ENCODE measurements at places on chromosomes 1 and 21. TPM values are rescaled to one million over a fixed set of nuclear protein-coding genes. Genes with fewer than 3 reads are reported as not detected.

Gene TSACC
- polyA plus RNA-seq: 0.82 TPM

Gene FUCA1
- 37.4 TPM for polyA plus RNA-seq

Gene CA6
- polyA plus RNA-seq: 0.14 TPM

Gene LRRC53
- polyA plus RNA-seq: not detected

Gene UMODL1
- 0.17 TPM for polyA plus RNA-seq

Gene FCGR3B
- polyA plus RNA-seq: 0.64 TPM

Gene TFAP2E
- 1.0 TPM for polyA plus RNA-seq

Gene GBP7
- 0.19 TPM for polyA plus RNA-seq

Gene SV2A
- polyA plus RNA-seq: 7.7 TPM

Gene CHD5
- polyA plus RNA-seq: 0.22 TPM

Gene CSF3R
- polyA plus RNA-seq: 5.8 TPM

Gene GCSAML
- polyA plus RNA-seq: 0.44 TPM

Gene AMY1C
- not detected for polyA plus RNA-seq

Gene OR2T33
- not detected for polyA plus RNA-seq

Gene BRINP2
- polyA plus RNA-seq: 0.22 TPM

Gene NEXN
- 13.6 TPM for polyA plus RNA-seq

Gene C1orf94
- not detected for polyA plus RNA-seq

Gene IRF6
- polyA plus RNA-seq: 24.6 TPM

DNA sequence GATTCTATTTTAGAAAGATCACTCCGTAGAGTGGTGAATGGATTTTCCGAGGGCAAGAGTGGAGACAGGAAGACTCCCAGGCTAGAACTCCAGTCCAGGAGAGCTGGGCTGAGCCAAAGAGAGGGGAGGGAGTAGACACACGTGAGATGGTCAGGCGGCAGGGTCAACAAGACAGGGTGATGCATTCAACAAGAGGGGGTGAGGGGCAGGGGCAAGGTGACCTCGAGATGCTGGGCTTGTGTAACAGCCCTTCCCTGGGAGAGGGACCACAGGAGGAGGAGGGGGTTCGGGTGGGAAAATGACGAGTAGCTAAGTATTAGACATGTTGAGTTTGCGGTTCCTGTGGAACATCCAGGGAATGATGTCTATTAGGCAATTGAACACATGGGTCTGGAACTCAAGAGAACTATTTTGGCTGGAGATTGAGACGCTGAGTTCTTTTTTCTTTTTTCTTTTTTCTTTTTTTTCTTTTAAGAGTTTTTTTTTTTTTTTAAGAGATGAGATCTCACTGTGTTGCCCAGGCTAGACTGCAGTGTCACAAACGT is 13.3 kb downstream of the RSPO1 start:
- DNase-seq: no peak

DNA sequence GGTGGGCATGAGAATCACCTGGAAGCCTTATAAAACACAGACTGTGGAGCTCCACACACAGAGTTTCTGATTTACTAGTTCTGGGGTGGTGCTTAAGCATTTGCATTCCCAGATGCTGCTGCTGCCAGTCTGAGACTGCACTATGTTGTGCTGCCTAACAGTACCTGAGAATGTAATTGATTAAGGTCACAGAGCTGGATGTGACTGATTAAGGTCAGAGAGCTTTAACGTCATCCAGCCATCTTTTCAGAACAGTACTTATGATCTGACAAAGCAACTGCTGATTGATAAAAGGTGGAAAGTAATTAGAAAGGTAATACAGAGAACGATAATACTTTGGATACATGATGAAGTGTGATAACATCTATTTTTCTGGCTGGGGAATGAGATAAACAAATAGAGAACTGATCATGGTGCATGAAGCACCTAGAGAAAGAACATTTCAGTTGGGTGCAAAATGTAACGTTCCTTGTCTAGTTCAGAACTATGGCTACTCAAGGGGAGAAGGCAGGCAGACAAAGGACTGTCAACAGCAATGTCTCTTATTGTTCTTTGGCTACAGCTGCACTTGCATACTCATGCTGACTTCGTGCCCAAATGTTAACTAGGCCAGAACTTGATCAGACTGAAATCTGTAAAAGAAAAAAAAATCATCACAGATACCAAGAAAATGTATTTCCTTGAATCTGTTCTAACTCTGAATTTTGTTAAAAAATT is 3.7 kb upstream of the UCK2 start:
- DNase-seq: no peak

DNA sequence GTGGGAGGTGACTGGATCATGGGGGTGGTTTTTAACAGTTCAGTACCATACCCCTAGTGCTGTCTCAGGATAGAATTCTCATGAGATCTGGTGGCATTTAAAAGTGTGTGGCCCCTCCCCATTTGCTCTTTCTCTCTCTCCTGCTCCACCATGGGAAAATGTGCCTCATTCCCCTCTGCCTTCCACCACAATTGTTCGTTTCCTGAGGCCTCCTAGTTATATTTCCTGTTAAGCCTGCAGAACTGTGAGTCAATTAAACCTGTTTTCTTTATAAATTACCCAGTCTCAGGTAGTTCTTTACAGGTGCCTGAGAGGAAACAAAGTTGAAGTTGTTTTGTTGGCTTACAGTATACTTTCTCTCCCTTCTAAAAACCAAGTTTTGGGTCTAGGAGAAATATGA is 23.1 kb upstream of the SLC22A15 start:
- no peak for DNase-seq

DNA sequence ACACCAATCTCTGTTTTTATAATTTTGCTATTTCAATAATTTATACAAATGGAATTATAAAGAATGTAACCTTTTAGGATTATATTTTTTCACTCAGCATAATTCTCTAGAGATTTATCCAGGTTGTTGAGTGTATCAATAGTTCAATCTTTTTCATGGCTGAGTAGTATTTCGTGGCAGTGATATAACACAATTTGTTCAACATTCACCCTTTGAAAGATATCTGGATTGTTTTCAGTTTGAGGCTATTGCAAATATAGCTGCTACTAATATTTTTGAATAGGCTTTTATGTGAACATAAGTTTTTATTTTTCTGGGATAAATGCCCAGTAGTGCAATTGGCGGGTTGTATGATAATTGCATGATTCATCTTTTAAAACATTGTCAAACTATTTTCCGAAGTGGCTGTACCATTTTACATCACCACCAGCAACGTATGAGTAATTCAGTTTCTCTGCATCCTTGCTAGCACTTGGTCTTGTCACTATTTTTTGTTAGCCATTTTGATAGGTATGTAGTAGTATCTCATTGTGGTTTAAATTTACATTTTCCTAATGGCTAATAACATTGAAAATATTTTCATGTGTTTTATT is 55.6 kb upstream of the ABCD3 start:
- DNase-seq: no peak

GRCh38 chr1:175441791-175442190 is 249.2 kb upstream of the KIAA0040 start:
- no peak for DNase-seq

- DNase-seq: no peak
Observed at GRCh38 chr1:206658981-206659273, 23.6 kb downstream of the DYRK3 start.

- DNase-seq: no peak
Observed at GRCh38 chr1:43612406-43612805, 37.5 kb upstream of the KDM4A start.

- no peak for DNase-seq
Observed at GRCh38 chr1:159974350-159974965, 20.4 kb upstream of the SLAMF9 start.

- DNase-seq: peak; percentile 26
Observed at GRCh38 chr1:81920245-81920740, 119.6 kb downstream of the ADGRL2 start.

DNA sequence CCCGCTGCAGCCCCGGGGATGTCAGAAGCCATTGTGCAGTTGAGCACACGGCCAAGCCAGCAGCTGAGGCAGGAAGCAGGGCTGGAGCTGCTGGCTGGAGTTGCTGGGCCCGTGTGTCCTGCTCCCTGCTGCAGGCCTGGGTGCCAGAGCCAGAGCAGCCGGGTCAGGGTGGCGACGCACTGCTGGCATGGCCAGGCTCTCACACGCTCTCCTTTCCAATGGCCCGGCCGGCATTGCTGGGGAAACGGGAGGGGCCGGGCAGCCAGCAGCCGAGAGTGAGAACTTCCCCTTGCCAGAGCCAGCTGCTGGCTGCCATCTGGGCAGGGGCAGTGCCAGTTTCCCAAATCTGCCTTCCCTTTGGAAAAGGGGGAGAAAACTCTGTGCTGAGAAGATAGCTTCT is 82.4 kb upstream of the PROX1 start:
- DNase-seq: no peak

DNA sequence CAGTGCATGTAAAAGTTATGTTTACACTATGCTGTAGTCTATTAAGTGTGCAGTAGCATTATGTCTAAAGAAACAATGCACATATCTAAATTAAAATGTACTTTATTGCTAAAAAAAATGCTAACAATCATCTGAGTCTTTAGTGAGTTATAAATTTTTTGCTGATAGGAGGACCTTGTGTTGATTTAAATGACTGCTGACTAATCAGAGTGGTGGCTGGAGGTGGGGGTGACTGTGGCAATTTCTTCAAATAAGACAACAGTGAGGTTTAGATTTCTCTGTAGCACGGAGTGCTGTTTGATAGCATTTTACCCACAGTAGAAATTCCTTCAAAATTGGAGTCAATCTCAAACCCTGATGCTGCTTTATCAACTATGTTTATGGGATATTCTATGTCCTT is 37.0 kb downstream of the HS2ST1 start:
- no peak for DNase-seq

DNA sequence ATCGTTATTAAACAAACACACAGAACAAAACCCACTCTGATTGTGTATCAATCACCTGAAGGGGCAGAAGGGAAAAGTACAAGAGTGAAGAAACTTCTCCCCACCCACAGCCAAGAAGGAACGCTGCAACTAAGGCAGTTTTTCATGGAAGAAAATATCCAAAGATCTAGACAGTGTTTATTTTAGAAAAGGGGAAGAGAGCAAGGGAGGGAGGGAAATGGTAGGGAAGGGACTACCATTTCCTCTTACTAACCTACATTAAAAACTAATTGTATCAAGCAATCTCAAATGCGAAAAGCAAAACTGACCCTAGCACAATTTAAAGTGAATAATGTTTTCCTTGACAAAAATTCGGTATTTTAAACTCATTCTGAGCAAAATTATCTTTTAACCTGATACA is 3.5 kb downstream of the NRIP1 start:
- DNase-seq: no peak

- DNase-seq: no peak
Observed at GRCh38 chr1:178168536-178168935, 74.6 kb downstream of the RASAL2 start.

DNA sequence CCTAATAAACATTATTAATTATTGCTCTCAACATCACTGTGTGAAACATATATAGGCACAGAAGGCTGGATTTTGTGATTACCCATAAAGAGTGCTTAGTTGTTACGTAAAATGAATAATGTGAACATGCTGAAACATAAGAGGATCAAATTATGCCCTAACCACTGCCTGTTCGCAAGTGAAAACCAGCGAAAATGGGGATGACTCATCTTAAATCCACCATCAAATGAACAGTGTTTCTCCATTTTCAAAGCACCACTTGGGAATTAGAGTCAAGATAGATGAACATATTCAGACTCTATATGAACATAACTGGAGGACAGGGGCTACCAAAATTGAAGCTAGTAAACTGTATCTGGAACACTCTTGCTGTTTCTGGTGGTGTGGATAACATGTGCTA is 386.2 kb downstream of the HHIPL2 start:
- DNase-seq: no peak

- no peak for DNase-seq
Observed at GRCh38 chr21:44871576-44872269, 1.8 kb downstream of the PTTG1IP start.

- DNase-seq: peak; percentile 47
Observed at GRCh38 chr1:207619871-207620542, 24.9 kb upstream of the CR1L start.

- DNase-seq: no peak
Observed at GRCh38 chr21:25664491-25664931, 25.5 kb downstream of the JAM2 start.

- DNase-seq: no peak
Observed at GRCh38 chr1:100565533-100565932, 27.6 kb downstream of the GPR88 start.

- no peak for DNase-seq
Observed at GRCh38 chr1:247539215-247539614, 3.0 kb upstream of the OR2C3 start.

GRCh38 chr1:217627431-217627830 is 3.5 kb downstream of the GPATCH2 start:
- no peak for DNase-seq

DNA sequence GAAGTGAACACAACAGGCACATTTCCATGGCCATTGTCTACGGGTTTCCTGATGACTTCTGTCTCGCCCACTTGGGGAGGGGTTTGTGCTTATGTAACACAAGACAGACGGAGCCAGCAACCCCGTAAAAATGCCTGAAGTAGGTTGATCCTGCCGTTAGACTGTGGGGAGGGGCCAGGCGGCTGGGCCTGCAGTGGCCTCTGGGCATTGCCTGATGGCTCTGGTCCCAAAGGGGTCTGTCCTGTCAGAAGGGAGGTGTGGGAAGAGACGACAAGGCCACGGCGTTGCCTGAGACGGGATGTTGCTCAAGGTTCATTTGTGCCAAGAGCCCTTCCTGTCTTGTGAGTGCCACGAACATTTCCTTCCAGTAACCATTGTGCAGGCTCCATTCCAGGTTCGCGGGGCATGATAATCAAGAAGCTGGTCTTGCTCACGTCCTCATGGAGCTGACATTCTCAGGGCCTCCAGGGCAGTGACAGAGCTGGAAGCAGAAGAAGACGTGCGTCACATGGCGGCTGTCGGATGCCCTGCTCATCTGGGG is 44.7 kb downstream of the ABCG1 start:
- DNase-seq: no peak

- no peak for DNase-seq
Observed at GRCh38 chr1:37813529-37814145, 5.6 kb upstream of the YRDC start.

- no peak for DNase-seq
Observed at GRCh38 chr1:31567956-31568570, 8.3 kb upstream of the TINAGL1 start.

- no peak for DNase-seq
Observed at GRCh38 chr1:223776826-223777454, 64.6 kb downstream of the CAPN2 start.

DNA sequence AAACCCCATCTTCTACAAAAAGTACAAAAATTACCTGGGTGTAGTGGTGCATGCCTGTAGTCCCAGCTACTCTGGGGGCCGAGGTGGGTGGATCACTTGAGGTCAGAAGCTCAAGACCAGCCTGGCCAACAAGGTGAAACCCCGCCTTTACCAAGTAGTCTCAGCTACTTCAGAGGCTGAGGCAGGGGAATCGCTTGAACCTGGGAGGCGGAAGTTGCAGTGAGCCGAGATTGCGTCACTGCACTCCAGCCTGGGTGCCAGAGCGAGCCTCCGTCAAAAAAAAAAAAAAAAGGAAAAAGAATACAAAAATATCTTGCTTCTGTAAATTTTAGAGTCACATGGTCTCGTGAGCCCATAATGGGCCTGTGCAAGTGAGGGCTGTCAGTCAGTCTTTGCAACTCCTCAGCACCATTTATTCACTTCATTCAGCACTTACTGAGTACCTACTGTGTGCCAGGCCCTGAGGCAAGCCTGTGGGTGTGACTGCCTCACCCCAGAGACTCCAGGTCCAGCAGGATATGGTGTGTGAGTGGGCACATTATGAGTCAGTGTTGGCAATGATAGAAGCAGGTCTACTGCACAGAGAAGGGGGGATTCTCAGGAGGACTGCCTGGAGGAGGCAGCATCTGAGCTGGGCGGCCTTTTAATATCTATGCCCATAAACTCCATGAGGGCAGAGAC is 46.8 kb upstream of the TARDBP start:
- DNase-seq: no peak

GRCh38 chr1:111707906-111708305 is 31.3 kb downstream of the INKA2 start:
- no peak for DNase-seq

- DNase-seq: no peak
Observed at GRCh38 chr1:164473544-164473943, 85.4 kb upstream of the PBX1 start.

All from renal cortex interstitium (tissue), 15 donors.